GM23338 (cell line): ENCODE measurements at places on chromosomes 2 and 18.

GRCh38 chr2:128412181-128412871 lies 93.7 kb upstream of the HS6ST1 start:
- H3K4me1 ChIP-seq, result peaks cover 16% of the 10 kb centered on the region
- no peaks in the 10 kb centered on the region for H3K36me3 ChIP-seq
- H3K27me3 ChIP-seq, result no peaks in the 10 kb centered on the region
- H3K4me3 ChIP-seq, result no peak overlapping the region
- H3K27ac ChIP-seq, result no peak overlapping the region

DNA sequence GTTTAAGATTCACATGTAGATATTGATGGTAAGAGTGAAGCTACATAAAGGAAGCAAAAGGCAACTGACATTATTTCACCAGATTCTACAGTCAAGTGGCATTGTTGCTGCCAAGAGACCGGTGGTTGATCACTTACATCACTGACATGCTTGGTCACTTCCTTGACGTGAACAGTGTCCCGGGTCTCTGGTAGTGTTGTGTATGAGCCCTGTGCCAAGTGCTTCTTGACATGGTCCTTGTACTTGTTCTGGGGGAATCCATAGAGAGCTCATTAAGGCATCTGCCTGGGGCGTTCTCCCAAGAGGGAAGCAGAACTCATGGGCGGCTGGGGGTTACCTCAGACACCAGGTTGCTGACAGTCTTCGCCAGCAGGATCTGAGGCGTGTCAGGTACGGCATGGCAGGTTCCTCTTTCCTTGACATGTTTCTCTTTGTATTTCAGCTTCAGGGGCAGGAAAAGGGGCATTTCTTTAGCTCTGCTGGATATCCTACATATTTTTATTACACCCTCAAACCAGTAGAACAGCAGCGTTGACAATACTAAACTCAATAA lies 116.2 kb downstream of the RIF1 start:
- H3K36me3 ChIP-seq, result no peaks in the 10 kb centered on the region
- H3K4me1 ChIP-seq, result peaks cover 5% of the 10 kb centered on the region
- DNase-seq, result no peak
- H3K27me3 ChIP-seq, result no peaks in the 10 kb centered on the region
- no peak overlapping the region for H3K27ac ChIP-seq

DNA sequence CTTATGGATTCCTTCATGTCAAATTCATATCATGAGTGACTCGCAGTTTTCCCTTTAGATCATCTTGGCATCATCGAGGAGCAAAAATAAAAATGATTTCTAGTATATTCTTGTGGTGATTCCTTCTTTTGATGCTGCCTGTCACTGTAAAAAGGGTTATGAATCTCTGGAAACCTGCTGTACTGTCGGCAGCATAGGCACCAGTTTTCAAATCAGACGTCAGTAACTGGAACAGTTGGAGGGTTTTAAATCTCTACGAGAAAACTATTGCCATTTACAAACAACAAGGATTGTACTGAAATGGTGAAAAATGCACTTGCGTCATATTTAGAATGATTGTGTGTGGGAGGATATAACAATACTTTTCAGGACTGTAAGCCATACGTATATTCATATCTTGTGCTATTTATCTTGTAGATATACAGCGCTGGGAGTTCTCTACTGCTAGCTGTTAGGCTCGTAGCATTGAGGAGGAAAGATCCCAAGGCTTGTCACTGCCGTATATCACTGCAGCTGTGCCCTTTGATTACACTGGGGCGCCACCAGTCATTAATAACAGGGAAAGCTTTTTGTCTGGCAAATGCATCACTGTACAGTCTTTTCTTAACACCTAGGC lies 320.7 kb downstream of the MTX2 start:
- no peak for DNase-seq
- peaks cover 5% of the 10 kb centered on the region; the same call in 1 of the 2 replicates for H3K4me1 ChIP-seq
- no peak overlapping the region for H3K4me3 ChIP-seq
- no peaks in the 10 kb centered on the region for H3K27me3 ChIP-seq

DNA sequence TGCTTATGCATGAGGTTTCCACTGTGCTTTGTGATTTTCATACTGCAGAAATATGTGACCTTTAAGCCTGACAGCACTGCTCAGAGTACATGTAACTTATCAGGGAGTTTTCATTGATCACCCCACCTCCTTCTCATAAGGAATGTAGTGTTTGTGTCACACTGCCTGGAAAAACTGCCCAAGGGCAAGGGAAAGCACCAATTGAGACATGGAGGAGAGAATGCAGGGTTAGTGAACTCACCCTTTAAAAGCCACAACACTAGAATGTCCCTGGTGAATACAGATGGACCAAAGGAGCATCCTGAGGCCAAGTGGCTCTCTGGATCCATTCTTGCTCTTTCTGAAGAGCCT lies 147.2 kb upstream of the SPATS2L start:
- DNase-seq, result no peak
- H3K4me3 ChIP-seq, result no peak overlapping the region
- no peaks in the 10 kb centered on the region for H3K27me3 ChIP-seq
- H3K36me3 ChIP-seq, result no peaks in the 10 kb centered on the region; the same call in 1 of the 2 replicates

GRCh38 chr2:173347305-173348168 lies 7.1 kb upstream of the CDCA7 start:
- no peaks in the 10 kb centered on the region; the same call in 1 of the 2 replicates for H3K4me1 ChIP-seq
- H3K36me3 ChIP-seq, result no peaks in the 10 kb centered on the region; the same call in 1 of the 2 replicates
- H3K27me3 ChIP-seq, result no peaks in the 10 kb centered on the region
- H3K27ac ChIP-seq, result no peak overlapping the region
- DNase-seq, result no peak

DNA sequence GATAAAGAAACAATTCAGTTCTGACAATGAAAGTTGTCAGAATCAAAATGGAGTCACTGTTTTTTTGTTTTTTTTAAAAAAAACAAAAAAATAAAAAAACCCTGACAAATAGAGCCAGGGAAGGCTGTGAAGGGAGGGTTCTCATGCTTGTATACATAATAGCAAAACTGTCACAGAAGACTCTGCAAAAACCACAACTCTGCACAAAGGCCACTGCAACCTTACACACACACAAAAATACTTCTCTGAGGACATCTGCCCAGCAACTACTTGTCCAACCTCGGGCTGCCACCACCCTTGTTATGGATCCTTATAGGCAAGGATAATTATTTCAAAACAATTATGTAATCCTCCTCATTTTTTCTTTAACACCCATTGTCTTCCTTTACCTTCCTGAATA lies 41.9 kb upstream of the C2orf66 start:
- no peaks in the 10 kb centered on the region for H3K4me1 ChIP-seq
- no peak for DNase-seq
- no peak overlapping the region for H3K27ac ChIP-seq
- H3K27me3 ChIP-seq, result no peaks in the 10 kb centered on the region
- no peak overlapping the region for H3K4me3 ChIP-seq
- no peaks in the 10 kb centered on the region for H3K36me3 ChIP-seq

DNA sequence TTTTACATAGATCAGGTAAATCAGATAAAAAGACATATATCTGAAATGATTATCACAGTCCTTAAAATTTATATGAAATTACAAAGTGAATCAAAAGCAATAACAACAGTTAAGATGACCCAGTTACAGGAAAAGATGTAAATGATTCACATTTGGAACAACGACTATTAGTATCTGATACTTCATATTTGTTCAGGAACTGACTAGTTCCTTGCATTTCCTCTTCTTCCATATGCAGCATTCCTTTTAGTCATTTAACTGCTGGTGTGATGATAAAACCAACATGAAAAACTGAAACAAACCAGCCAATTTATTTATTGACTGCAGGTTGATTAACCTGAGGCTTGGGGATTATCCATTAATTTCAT lies 75.2 kb downstream of the RBMS1 start:
- H3K36me3 ChIP-seq, result no peaks in the 10 kb centered on the region
- H3K4me3 ChIP-seq, result no peak overlapping the region
- H3K27me3 ChIP-seq, result no peaks in the 10 kb centered on the region
- H3K27ac ChIP-seq, result no peak overlapping the region
- H3K4me1 ChIP-seq, result peaks cover 37% of the 10 kb centered on the region
